ENCODE measurements at places on chromosomes 13 and 19.

DNA sequence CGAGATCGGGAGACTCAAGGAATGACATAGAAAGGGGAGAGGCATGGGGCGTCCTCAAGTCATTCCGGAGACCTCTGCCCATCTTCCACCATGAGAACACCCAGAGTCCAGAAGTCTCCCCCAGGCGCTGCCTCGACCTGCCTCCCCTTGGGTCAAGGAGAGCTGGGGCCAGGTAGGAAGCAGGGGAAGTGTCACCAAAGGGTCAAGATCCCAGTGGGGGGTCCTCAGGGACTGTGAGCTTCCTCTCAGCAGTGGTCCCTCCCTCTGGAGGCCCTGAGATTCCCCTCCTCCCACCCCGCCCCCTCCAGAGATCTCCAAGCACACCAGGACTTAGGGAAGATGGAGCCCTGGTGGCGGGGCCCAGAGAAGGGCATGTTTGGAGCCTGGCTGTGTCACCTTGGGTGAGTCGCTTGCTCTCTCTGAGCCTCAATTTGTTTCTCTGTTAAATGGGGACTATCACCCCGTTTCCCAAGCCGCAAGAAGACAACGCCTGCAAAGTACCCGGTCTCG is 919 bp downstream of the DACT3 start:
- DNase-seq: no peak

- no peak for DNase-seq
Measured at GRCh38 chr19:11693505-11694499, 44.9 kb downstream of the ZNF823 start.

- no peak for DNase-seq
Measured at GRCh38 chr19:56927791-56928207, 87.3 kb upstream of the PEG3 start.

DNA sequence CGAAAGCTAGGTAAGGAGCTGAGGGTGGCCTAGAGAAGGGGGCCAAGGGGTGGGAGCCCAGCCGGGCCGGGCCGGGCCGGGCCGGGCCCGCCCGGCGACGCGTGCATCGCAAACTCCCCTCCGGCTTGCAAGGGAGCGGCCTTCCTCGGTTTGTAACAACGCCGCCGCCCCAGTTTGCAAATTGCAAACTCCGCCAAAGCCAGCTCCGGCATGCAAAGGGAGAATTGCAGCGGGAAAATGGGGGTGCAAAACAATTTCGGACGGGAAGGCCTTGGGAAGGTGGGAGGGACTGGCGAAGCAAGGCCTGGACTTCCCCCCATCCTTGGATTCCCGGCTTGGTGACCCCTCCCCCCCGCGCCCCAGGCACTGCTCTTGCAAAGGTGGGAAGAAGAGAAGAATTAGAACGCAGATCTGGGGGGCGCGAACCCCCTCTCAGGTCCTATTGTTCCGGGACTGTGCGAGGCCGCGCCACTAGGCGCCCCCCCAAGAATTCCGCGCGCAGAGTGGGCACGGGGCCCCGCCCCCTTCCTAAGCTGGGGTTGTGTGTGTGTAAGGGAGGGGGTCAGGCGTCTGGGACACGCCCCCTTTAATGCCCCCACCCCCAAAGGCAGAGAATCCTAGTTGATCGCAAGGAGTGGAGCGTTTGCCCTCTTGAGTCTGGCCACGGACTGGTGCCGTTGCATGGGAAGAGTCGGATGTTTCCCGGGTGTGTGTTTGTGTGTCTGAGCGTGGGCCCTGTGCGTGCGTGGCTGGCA is 926 bp downstream of the PRR12 start:
- peak; percentile 23 for DNase-seq

DNA sequence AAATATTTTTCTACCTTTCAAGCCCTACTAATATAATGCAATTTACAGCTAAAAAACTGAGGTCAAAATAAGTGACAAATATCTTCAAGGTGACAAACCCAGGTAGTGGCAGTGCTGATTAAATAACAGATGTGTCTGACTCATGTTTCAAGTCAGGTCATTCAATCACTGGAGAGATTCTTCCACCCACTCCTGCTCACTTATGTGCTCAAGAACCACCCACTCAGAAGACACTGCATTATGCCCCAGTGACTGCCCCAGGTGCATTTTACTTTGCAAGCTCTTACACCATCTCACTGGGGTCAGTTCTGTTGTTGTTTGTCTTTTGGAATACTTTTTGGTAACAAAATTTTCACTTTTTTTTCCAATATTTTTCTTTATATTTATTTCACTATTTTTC is 2.2 kb downstream of the ZNF100 start:
- no peak for DNase-seq

- DNase-seq: no peak
Measured at GRCh38 chr13:33260168-33261098, 25.1 kb downstream of the STARD13 start.

- DNase-seq: no peak
Measured at GRCh38 chr19:17172624-17173345, 42.4 kb upstream of the USE1 start.

Measured in activated T-cell treated with anti-CD3 and anti-CD28 coated beads for 4 hours (primary cell).